Stimulated activated naive CD4-positive, alpha-beta T cell (primary cell): ENCODE measurements at places on chromosomes 4 and X.
A peak's percentile ranks its signal among the peaks of the same experiment; 100 is the strongest.

DNA sequence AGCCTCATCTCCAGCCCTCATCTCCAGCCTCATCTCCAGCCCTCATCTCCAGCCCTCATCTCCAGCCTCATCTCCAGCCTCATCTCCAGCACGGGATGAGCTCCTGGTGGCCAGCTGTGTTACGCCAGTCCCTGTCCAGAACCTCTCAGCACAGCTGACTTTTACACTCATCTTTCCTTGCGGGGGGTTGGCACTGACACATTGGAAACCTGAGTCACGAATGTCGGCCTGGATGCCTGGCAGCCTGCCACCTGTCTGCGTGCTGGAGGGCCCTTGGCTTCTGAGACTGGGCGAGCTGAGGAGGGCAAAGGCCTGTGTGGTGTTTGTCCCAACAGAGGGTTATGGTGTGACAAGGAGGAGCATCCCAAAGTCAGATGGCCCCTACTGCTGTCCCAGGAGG, 66.1 kb upstream of the HGFAC start:
- DNase-seq, result no peak

DNA sequence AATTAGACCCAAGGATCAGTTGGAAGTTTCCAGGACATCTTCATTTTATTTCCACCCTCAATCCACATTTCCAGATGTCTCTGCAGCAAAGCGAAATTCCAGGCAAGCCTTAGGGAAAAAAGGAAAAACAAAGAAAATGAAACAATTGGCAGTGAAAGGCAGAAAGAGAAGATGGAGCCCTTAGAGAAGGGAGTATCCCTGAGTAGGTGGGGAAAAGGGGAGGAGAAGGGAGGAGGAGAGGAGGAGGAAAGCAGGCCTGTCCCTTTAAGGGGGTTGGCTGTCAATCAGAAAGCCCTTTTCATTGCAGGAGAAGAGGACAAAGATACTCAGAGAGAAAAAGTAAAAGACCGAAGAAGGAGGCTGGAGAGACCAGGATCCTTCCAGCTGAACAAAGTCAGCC, at the start of gene PLP1:
PLP1 (plus strand) TSS at position 295 of the 400 bp plus-strand sequence. CDS start 156 bp downstream, outside the sequence.
- DNase-seq, result no peak

- no peak for DNase-seq
Measured at GRCh38 chr4:26085551-26085950, 171.5 kb downstream of the SMIM20 start.

GRCh38 chrX:139203651-139204570, 326.6 kb upstream of the F9 start:
- DNase-seq, result no peak

GRCh38 chr4:76748649-76749048, 149.3 kb downstream of the SOWAHB start:
- no peak for DNase-seq

GRCh38 chr4:3077796-3078195, 3.3 kb downstream of the HTT start:
- DNase-seq, result no peak

- no peak for DNase-seq
Measured at GRCh38 chr4:114358901-114359300, 239.7 kb upstream of the UGT8 start.

DNA sequence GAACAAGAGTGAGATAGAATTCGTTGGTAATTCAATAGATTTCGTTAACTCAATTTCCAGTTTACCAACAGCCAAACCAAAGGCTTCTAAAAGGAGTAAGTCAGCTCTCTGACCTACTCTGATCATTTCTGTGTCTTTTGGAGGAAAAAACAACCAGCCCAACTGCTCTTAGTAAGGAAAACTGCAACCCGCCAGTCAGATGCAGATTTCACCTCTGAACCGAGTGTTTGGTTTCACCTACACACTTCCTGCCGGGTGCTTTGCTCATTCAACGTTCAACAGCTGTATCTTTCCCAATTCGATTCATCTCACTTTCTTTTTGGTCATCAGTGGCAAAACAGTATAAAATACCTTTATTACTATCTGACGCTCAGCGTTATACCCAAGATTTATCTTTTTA, 24.5 kb downstream of the TMSB4X start:
- DNase-seq, result peak; percentile 31

DNA sequence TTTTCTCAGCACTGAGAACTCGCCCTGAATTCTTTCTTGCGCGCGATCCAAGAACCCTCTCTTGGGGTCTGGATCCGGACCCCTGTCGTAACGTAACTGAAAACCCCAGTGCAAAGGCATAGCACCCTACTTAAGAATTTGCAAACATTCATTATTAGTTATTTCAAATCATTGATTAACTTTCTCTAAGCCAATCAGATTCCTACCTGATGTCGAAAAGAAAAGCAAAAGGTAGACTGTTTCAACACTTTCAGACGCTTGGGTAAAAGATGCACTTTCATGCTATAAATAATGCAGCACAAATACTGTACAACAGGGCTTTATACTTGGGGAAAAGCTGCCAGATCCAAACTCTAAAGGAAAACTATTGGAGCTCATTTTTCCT, 817 bp upstream of the WDR19 start:
- DNase-seq, result no peak

DNA sequence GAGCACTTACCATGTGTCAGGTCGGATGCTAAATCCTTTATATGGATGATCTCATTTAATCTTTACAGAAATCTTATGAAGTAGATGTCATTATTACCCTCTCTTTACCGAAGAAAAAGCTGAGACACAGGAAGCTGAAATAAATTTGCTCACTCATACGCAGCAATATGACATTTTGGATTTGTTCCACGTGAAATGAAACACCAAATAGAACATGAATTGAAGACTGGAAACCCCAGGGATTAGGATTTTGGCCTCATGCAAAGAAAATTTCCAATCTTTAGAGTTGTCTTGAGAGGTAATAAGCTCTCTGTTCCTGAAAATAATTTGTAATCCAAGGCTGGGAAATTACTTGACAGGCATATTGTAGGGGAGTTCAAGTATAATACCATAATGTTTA, 354.4 kb upstream of the CLNK start:
- DNase-seq, result no peak

DNA sequence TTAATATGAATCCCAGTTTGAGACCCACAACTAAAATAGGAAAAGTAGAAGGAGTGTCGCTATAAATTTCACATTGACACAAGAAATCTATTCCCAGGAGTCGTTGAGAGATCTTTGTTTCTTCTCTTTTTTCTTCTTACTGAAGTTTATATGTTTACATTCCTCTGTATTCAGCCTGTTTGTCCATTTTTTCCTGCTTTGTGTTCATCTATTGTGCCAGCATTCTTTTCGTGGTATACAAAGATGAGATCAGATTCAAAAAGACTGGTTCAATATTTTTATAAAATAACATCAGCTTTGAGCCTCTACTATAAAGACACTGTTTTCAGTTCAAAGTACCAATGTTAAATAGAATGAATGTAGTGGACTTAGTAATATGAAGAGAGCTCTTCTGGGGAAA, 95.4 kb upstream of the MYOZ2 start:
- DNase-seq, result no peak

DNA sequence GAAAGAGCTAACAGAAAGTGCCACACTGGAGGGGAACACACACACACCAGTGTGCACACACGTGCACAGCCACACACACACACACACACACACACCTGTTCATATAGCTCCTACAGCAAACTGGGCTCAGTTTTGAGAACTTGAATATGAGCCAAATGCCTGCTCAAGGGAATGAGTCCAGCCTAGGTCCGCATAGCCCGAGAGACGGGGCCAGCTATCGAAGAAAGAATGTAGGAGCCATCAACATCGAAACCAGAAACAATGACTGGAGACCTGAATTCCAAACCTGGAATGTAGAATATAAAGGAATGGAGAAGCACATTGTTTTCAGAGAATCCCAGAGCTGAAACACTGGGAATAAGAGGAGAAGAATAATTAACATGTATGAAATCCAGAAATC, 37.6 kb upstream of the ERVMER34-1 start:
- DNase-seq, result no peak

DNA sequence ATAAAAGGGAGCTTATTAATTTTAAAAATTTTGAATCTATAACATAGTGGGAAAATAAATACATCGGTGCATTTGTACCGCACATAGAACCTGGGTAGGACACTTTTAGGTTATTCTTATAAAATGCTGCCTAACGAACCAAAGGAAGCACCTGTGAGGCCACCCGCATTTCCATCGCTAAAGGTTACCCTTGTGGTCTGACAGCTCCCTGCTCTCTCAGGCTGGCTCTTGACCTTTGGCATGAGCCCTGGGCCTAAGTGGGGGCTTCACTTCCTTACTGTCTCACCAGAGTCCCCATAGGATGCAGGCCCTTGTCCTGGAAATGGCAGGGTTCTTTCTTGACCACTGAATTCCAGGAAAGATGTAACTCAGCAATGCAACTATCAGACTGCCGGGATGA, 46.0 kb downstream of the HADH start:
- no peak for DNase-seq
